Stromal cell of bone marrow (primary cell): ENCODE measurements at places on chromosomes 2 and 18.
A peak's percentile ranks its signal among the peaks of the same experiment; 100 is the strongest.

DNA sequence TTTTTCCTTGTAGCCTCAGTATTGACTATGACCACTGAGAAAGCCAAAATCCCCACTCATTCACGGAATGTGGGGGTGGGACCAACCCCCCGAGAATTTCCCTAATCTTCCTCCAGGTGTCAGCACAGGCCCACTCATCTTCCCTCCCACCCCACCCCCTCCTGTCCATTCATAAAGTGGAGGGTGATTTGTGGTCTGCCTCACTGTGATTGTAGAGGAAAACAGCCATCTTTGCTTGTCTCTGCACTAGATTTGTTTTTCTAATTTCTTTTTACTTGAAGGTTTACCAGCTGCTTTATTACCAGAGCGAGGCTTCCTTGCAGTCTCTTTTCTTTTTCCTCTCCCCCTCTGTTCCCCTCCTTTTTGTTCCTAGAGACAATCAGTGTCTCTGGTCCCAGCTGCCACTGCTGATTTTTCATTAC is 171.8 kb downstream of the ICOS start:
- no peak for DNase-seq

GRCh38 chr2:165573534-165574461 is 104.3 kb downstream of the CSRNP3 start:
- DNase-seq = no peak

GRCh38 chr2:234377761-234378391 is 119.0 kb downstream of the ARL4C start:
- peak; percentile 93 for DNase-seq

GRCh38 chr2:179020156-179020750 is 29.7 kb downstream of the CCDC141 start:
- no peak for DNase-seq

GRCh38 chr18:25306671-25307070 is 45.3 kb downstream of the ZNF521 start:
- no peak for DNase-seq
